ENCODE measurements at places on chromosomes 11 and 22. TPM values are rescaled to one million over a fixed set of nuclear protein-coding genes. Genes with fewer than 3 reads are reported as not detected.

DNA sequence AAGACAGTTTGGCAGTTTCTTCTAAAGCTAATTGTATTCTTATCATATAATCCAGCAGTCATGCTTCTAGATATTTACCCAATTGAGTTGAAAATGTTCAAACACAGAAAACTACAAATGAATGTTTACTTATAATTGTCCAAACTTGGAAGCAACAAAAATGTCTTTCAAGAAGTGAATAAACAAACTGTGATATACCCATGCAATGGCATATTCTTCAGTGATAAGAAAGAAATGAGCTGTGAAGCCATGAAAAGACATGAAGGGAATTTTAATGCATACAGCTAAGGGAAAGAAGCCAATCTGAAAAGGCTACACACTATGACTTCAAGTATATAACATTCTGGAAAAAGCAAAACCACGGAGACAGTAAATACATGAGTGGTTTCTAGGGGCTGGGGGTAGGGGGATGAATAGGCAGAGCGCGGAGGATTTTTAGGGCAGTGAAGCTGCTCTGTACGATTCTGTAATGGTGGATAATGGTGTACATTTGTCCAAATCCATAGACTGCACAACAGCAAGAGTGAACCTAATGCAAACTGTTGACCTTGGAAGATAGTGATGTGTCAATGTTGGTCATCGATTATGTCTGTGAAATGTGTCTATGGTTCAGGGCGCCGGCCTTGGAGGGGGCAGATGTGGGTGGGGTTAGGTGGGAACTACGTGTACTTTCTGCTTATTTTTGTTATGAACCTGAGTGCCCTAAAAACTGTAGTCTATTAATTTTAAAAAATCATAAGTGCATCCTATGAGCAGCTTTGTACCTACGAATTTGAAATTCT, 424.9 kb downstream of the TBC1D22A start:
- DNase-seq, result no peak

- DNase-seq, result no peak
These were observed 151.3 kb downstream of the CADM1 start for GRCh38 chr11:115352805-115353485.

DNA sequence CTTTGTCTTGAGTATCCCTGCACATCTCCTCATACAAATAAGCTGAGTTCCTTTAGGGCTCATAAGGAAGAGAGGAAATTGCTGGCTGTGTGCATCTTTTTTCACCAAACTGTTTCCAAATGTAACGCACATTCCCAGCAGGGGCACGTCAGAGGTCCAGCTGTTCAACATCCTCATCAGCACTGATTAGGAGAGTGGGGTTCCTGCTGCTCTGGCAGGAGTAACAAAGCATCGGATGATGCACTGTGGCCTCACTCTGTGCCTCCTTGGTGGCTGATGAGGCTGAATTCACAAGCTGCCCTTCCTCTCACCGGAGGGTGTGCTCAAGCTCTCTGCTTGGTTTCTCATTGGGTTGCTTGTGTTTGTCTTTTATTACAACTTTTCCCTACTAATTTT, 35.5 kb upstream of the SLC25A1 start:
- DNase-seq, result no peak

The PICK1 gene
- total RNA-seq, result 11.9 TPM

DNA sequence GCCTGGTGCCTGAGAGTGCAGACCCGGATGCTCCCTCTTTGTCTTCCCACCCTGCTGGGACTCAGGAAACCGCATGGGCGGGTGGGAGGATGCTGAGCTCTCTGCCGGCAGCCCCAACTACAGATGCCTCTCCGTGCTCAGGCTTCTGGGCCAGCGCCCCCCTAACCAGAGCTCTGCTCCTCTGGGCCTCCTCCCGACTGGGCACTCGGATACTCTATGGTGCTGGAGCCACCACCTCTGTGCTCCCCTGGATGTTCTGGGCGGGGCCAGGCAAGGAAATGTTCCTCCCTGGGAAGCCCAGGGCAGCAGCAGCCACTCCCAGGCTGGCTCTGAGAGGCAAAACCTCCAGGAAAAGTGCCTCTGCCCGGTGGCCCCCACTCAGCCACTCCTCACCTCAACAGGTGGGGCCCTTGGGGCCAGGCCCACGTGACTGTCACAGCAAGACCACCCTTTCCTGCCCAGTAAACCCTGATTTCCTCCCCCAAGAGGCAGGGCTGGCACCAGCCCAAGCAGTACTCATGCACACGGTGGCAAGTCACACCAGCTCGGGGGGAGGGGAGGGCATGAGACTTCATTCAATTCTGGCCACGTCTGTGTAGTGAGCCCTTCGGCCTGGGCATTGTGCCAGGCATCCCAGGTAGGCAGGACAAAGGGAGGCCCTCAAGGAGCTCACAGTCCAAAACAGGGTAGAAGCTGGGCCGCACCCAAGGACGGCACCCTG, 54.7 kb upstream of the TCF20 start:
- DNase-seq, result no peak

DNA sequence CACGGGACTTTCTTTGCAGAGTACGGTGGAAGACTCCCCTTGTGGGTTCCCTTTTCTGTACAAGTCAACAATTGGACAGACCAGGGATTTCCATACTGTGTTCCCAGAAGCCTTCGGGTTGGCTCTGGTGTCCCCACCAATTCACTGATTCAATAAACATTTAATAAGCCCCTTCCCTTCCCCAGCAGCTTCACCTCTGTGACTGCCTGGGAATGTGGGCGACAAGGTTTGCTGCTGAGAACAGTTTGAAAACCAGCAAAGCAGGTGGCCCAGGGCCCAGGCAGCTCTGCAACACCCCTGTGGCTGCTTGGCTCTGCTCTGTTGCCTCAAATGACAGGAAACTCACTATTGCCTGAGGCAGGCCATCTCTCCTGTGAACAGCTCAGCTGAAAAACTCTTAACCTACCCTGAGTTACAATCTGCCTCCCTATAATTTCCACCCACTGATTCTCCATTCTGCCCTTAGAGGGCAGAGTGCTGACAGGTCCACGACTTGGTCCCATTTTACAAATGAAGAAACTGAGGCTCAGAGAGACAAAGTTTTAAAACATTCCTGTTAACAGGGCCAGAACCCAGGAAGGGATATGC, 10.4 kb downstream of the ADORA2A start:
- DNase-seq, result peak; percentile 75

- no peak for DNase-seq
These were observed 10.5 kb upstream of the ZFTA start for GRCh38 chr11:63779039-63779438.

The FGF4 gene
- not detected for total RNA-seq

- no peak for DNase-seq
These were observed 16.4 kb downstream of the CABIN1 start for GRCh38 chr22:24027389-24027975.

The P2RX3 gene
- not detected for total RNA-seq

The DLG2 gene
- total RNA-seq, result 1.0 TPM

- DNase-seq, result no peak
These were observed 706.9 kb upstream of the LUZP2 start for GRCh38 chr11:23789938-23790371.

The KIAA0930 gene
- 45.3 TPM for total RNA-seq

The C11orf87 gene
- total RNA-seq, result not detected

DNA sequence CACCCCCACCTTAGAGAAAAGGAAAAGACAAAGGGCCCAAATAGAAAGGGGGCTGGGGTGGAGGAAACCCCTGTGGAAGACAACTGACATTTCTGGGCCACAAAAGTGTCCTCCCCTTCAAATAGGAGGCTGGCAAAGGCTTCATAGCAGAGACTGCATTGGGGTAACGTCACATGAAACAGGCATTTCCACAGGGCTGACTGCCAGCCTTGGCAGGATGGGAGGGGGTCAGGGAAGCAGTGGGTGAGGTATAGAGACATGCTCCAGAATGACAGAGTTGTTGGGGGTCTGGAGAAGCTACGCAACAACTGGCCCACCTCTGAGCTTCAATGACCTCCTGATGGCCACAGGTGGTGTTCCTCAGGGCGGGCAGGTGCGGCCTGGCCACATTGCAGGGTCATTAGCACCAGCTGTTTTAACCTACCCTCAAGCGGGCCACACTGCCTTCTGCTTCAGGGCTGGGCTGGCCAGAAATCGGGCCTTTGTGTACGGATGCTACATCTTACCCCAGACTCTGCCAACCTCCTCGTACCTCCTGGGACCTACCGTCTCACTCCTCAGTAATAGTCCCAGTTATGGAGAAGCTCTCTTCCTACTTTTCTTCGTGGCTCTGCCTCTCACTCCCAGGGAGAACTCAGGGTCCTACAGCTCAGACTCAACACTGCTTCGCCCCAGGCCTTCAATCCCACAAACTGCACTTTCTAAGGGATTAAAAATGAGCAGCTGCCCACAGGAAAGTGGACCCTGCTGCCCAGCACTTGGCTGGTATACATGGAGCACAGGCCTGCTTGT, 160.0 kb upstream of the NCAM1 start:
- DNase-seq, result no peak

GRCh38 chr22:24118689-24119384, 62.5 kb upstream of the SUSD2 start:
- no peak for DNase-seq

DNA sequence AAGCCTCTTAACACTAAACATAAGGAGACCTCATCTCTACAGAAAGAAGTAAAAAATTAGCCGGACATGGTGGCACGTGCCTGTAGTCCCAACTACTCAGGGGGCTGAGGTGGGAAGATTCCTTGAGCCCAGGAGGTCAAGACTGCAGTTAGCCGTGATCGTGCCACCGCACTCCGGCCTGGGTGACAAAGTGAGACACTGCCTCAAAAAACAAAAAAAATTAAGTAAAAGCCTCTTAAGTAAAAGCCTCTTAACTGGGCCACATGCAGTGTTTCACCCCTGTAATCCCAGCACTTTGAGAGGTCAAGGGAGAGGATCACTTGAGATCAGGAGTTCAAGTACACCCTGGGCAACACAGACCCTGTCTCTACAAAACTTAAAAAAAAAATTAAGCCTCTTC, 25.7 kb downstream of the CELF1 start:
- no peak for DNase-seq

GRCh38 chr22:46171940-46172339, 21.6 kb downstream of the PPARA start:
- no peak for DNase-seq

DNA sequence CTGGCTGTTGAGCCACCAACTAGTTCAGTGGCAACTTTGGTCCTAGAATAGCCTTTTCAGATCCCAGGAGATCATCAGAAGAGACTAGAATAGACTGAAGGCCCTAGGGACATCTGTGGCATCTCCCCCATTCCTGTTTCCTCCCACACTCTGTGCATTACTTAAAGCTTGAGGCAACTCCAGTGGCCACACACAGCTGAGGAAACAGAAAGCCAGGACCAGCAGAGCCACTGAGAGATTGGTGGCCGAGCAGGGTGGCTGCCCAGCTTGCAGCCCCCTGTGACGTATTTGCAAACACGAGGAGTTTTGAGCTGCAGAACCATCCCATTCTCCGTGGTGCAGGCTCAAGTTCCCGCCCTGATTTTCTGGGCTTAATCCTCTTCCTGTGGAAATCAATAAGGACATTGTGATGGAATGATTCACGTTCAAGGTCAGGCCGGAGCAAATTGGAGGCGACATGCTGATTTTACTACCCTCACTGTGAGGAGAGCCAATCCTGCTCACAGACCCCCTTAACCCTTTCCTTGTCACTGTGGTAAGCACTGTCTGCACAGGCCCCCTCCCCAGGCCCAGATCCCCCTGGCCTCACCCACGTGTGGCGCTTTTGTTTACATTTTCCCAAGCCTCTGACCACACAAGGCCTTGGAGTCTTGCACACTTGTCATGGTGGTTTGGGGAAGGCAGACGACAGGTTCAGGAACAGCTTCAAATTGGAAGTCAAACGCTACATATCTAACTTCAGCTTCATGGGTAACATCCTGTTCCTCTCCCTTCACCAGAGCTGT, 69.1 kb upstream of the MYOD1 start:
- peak; percentile 37 for DNase-seq

GRCh38 chr11:78030429-78031325, 7.6 kb upstream of the KCTD14 start:
- no peak for DNase-seq

- DNase-seq, result no peak
These were observed 20.2 kb upstream of the PRDM10 start for GRCh38 chr11:130022799-130023198.

The CABP4 gene
- total RNA-seq, result 0.68 TPM

The KCNK4 gene
- total RNA-seq, result 0.23 TPM

DNA sequence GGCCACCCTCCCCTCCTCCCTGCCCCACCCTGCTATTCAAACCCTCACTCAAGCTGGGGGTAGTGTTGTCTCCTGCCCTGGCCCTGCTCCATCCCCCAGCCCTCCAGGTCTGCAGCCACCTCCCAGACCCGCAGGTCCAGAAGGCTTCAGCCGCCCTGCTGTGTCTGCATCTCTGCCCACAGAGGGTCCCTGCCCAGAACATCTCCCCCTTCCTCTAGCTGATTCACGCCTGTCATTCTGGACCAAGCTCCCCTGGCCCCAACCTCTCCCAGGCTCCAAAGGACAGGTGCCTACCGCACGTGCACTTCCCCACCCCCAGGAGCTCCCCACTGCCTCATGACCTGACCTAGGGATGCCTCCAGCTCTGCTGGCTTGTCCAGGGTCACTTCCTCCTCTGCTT, 16.0 kb upstream of the SHISAL1 start:
- DNase-seq, result no peak

The LIF gene
- total RNA-seq, result 511 TPM

- DNase-seq, result no peak
These were observed 102.6 kb upstream of the SPON1 start for GRCh38 chr11:13859892-13860291.

DNA sequence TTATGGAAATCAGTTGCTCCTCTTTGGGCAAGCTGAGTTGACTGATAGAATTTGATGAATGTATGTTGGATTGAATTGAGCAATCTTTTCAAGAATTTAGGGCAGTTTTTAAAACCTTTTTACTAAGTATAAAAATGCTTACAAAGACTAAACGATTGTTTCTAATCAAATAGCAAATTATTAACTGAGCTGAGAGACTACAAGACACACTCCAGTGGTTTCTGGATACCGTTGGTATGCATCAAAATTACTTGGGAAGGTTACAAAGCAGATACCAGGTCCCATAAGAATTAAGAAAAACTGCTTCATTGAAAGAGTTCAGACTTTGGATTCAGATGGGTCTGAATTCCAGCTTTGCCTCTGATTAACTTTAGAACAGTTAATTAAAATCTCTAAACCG, 721.4 kb downstream of the FAM181B start:
- no peak for DNase-seq

DNA sequence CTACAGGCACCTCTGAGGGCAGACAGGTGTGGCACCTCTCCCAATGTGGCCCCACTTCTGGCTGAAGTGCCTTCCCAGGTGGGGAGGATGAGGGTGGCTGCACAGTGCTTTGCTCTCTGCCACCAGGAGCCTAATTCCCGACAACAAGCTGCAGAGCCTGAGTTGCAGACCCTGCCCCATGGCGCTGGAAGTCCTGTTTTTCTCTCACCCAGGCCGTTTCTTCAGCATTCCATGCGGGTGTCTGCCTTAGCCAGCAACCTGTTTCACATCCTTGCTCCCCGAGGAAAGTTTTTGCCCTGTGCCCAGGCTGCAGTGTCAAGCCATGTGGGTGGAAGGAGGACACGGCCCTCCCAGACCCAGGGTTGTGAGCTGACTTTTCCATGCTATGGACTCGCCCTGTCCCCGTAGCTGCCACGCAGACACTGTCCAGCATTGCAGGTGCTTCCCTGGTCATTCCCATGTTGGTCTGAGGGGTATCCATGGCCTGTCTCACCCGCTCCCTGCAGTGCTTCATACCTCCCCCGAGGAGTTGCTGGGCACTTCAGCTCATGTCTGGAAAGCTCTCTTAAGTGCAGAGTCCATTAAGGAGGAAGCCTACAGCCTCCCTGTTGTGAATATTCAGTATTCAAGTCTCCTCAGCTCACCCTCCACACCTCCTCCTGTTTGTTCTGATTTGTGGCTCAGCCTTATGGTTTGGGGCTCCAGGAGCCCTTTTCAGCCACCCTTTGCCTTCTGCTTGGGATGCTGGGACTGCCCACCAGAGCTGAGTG, 2.9 kb downstream of the DAGLA start:
- DNase-seq, result no peak

- DNase-seq, result no peak
These were observed 3.9 kb upstream of the PLA2G3 start for GRCh38 chr22:31144223-31144622.

The CFAP300 gene
- total RNA-seq, result not detected
